CD4-positive, alpha-beta T cell treated with Interferon alpha-2 for 1 hour (primary cell): ENCODE measurements at places on chromosomes 13 and 19.

DNA sequence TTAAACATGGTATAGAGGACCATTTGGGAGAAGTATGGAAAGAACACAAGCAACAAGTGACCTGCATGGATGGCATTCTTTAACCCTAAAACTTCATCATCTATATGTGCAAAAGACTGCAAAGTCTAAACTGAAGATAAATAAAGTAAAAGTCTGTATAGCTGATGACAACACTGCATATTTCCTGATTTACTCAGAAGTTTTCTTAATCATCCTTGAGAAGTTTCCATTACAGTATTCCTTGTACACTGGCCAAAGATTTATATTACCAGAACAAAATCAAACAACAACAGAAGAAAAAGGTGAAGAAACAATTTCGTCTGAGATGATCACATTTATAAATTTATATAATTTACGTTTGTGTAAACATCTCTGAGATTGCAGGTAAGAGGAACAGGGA, 805.7 kb downstream of the PCDH9 start:
- DNase-seq: no peak

DNA sequence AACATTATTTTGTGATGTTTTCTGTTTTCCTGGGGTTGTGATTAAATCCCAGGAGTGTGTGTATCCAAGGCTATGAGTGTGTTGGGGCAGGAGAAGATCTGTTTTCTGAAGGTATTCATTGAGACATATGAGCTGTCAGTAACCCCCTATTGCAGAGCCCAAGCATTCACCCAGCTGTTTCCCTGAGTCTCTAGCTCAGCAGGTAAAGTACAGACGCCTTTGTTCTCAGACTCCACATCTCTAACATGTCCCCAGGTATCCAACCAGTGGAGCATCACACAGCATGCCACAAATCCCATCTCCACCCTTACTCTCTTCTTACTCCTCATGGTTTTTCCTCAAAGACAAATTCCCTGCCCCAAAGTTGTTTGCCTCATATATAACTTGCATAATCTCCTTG, 213.6 kb downstream of the PCDH20 start:
- DNase-seq: no peak

GRCh38 chr13:75479102-75479740, 2.7 kb downstream of the TBC1D4 start:
- no peak for DNase-seq

DNA sequence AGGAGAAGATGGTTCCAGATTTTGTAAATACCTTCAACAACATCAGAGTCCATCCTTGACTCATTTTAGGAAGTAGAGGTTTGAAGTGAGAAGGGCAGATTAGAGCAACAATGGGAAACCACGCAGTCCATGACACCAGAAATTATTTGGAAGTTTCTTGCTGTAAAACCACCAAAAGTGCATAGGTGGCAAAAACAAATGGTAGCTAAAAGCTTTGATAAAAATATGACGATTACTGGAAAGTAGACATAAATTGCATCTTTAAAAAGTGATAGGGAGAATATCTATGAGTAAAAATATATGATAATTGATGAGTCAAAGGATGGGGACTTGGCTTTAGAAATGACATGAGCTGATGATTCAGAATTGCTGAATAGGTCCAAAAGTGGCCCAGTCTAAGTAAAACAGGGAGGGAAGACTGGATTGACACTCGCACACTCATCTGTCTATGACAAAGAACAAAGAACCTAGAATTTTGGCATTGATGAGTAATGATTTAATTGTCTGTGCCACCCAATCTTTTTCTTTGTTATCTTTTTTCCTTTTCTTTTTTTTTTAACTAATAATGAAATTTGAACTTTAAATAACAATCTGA, 472.2 kb downstream of the MYO16 start:
- no peak for DNase-seq

GRCh38 chr13:111969551-111970135, 97.3 kb upstream of the SOX1 start:
- no peak for DNase-seq

GRCh38 chr19:45470762-45471081, 2.9 kb downstream of the FOSB start:
- no peak for DNase-seq

DNA sequence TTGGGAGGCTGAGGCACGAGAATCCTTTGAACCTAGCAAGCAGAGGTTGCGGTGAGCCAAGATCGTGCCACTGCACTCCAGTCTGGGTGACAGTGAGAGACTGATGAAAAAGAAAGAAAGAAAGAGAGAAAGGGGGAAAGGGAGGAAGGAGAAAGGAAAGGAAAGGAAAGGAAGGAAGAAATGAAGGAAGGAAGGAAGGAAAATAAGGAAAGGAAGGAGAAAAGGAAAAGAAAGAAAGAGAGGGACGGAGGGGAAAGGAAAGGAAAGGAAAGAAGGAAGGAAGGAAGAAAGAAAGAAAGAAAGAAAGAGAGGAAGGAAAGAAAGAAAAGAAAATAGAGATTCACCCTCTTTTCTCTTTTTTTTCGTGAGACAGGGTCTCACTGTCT, 8.7 kb downstream of the PDE4A start:
- no peak for DNase-seq

GRCh38 chr13:20049558-20050473, 91.3 kb downstream of the ZMYM2 start:
- DNase-seq: no peak

DNA sequence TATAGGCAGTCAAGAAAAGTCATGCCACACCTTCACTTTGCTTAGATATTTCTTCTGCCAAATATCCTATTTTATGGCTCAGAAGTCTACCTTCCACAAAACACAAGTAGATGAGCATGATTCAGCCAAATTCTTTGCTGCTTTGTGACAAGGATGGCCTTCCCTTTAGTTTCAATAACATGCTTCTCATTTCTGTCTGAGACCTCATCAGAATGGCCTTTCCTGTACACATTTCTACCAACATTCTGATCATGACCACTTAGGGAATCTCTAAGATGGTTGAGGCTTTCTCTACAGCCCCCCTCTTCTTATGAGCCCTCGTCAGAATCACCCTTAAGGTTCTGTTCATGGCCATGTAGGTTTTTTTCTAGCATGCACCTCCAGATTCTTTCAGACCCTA, 96.2 kb downstream of the COL4A2 start:
- no peak for DNase-seq

- no peak for DNase-seq
Measured at GRCh38 chr13:74871369-74872070, 610.4 kb downstream of the TBC1D4 start.

- no peak for DNase-seq
Measured at GRCh38 chr19:46201454-46202310, 27.9 kb upstream of the IGFL1 start.
